NCI-H524 treated with DMSO at 0.1 percent for 48 hours (cell line): ENCODE measurements at places on chromosomes 6 and 20.

- DNase-seq: no peak
Measured at GRCh38 chr6:52337633-52338290, 24.2 kb upstream of the PAQR8 start.

DNA sequence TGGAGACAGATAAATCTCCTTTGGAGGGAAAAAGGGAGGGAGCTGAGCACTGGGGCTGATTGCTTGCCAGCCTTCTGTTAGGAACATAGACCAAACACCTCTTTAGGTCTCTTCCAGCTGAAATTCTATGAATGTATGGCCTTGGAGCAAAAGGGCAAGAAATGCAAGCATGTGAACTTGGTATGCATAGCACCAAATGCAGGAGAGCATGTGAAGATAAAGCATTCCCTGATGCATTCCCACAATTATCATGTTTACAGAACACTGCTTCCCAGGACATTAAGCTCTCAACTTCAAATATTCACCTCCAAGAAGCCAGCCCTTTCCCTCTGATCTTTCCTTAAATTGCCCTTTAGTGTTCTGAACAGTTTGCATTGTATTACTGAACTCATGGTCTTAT, 15.6 kb downstream of the RIPOR2 start:
- DNase-seq: no peak

DNA sequence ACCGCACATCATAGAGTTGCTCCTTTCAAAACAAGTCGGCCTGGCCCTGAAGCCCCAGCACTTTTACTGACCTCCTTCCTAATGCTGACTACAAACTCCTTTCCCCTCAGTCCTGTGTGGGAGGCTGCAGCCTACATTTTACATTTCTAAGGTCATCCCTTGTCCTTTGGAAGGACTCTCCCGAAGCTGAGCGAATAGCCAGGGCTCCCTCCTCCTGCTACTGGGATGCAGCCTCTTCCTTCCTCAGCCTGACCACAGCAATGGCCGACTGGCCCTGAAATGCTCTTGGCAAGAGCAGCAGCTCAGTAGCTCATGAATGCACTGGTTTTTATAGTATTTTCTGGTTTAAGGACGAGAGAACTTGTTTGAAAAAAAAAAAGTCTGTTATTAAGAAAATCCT, 679 bp downstream of the ADGRF5 start:
- DNase-seq: no peak

GRCh38 chr20:39155971-39156370, 193.8 kb downstream of the DHX35 start:
- no peak for DNase-seq

DNA sequence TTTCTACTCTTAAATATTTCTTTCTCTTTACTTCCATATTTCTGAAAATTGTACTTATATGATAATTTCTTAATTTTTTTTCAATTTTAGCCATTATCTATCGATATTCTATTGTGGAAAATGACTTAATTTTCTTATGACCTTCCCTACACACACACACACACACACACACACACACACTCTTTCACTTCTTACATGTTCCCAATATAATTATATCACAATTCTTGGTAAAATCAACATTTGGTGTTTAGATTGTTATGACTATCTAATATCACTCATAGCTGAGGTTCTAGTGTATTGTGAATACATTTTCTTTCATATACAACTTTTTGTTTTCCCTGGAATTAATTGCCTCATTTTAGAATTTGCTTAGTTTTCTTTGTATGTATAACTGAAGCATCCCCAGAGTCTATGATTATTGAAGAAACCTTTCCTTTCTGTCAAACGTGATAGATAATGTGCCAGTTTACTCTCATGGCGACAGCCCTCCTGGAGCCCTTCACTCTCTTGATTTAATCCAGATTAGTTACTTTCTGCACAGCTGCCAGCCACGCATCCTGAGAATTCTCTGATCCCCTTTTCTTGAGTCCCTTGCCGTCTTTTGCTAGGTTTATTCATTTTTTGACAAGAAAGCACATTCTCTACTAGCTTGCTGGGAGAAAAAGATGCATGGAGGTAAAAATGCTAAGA, 63.4 kb downstream of the RNF182 start:
- peak; percentile 32 for DNase-seq

GRCh38 chr20:32976746-32977145, 27.5 kb downstream of the SUN5 start:
- DNase-seq: no peak

DNA sequence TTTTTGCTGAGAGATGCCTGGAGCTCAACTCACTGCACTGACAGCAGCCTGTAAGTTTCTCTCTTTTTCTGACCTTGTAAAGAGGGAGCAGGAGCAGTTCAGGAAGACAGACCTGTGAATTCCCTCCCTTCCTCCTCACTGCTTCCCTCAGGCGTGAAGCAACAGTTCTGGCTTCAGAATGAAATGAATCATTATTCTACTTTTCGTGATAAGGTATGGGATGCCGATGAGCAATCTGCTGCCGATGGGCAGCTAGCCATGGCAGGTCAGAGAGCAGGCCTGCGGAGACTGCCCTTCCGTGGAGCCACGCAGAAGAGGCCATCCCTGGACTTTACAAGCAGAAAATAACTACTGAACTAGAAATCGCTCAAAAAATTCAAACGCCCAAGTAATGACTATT, 426.5 kb upstream of the RNF217 start:
- DNase-seq: no peak

DNA sequence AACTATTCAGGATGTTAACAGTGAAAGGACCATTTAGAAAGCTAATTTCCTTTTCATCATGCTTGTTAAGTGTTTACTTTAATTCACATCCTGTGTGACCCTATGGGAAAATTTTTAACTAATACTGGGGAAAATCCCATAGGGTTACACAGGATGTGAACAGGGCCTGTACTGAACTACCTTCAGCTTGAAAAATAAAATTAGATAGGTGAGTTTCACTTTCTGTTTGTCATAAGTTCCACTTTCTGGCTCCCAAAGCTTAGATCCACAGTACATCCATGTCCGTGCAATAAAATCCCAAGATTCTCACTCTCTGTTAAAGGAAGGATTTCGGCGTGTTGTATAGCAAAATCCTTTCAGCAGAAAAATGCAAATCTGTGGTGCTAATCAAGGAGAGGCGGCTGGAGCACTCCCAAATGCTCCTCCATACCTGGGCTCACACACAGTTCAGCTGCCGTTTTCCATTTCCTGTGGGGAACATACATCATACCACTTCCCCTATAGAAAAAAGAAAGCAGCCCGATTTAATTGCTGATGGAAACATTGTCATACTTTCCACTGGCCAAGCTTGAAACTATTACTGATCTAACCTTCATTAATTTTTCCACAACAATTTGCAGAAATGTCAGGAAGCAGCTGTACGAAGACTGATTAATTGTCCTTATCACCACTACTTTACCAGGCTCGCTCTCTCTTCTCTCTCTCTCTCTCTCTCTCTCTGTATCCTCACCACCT, 125.2 kb downstream of the HIVEP2 start:
- DNase-seq: no peak

GRCh38 chr6:111033628-111034289, 51.9 kb downstream of the RPF2 start:
- DNase-seq: no peak

GRCh38 chr20:63316502-63316921, 23.5 kb downstream of the COL20A1 start:
- no peak for DNase-seq

- DNase-seq: peak; percentile 90
Measured at GRCh38 chr6:70124882-70125545, 177.9 kb downstream of the COL9A1 start.

- no peak for DNase-seq
Measured at GRCh38 chr6:53524455-53524815, 20.5 kb downstream of the GCLC start.

DNA sequence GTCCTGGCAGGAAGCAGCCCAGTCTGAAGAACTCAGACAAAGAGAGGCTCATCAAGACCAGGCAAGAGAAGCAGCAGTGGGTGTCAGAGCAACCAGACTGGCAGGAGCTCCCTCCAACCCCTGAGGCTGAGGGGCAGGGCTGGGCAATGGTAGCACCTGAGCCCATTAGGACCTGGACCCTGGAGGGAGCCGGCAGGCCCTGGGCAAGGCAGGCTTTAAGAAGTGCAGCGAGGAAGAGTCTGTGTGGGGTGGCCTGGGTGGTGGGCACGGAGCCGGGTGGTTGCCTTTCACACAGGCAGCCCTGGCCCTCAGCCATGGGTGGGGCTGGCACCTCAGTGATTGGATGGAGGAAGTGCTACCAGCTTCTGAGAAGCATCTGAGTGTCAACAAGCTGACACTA, 33.1 kb upstream of the IRF4 start:
- no peak for DNase-seq

DNA sequence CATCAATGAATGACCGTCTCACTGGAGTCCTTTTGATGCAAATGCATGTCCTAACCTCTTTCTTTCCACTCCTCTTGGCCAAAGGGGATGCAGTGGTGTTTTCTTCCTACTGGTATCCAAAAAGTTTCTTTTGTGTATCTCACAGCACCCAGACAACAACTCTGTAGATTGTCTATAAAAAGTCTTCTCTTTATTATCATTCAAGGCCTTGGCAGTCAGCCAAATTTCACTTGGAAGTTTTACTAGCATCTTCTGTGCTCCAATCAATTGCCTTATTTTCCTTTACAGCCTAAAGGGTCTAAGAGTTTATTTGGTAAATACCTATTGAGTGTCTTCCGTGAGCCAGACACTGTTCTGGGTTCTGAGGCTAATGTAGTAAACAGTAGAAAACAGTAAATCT, 150.2 kb upstream of the RNF217 start:
- DNase-seq: no peak

DNA sequence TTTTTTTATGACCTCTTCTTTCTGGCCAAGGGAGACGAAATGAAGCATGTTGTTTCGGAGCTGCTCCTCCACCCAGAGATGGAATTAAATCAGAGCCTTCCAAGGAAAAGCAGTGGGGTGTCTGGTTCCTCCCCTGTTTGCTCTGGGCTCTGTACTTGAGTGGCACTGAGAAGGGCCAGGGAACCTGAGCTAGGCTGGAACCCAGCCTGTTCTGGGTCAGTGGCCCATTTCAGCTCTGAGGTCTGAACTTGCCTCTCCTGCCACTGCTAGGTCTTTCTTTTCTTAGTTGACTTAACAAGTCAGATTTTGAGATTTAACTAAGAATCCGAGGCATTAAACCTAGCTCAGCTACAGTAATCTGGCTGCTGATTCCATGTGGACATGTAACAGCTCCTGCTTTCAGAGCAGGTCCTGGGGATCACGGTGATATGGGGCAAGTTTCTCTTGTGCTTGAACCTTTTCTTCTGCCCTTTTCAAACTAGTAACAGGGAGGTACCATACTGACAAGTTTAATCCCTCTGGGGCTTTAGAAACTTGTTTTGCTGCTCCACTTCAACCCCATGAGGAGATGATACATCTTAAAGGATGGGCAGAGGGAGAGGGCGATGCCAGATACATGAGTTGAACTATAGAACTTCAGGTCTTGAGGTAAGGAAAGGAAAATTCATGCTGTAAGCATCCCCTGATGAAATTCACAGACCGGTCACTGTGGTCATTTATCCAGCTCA, 101.1 kb downstream of the SLC24A3 start:
- no peak for DNase-seq

DNA sequence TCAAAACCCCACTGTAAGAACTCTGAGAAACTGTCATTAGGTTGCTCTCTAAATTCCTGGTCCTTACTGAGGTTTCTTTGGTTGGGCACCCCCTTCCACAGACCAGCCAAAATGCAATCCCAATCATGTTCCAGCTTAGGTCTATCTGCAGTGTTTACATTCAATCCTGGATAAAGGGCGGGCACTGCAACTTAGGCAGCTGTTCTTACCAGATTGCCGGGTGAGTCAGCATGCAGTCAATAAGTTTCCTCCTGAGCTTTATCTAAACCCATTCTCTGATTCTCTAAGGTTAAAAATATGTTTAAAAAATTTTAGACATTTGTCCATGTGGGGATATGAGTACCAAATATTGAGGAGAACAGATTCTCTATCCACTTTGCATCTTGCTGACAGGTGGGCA, 197.8 kb downstream of the HAO1 start:
- no peak for DNase-seq

GRCh38 chr6:154682633-154683125, 50.5 kb upstream of the SCAF8 start:
- no peak for DNase-seq

- no peak for DNase-seq
Measured at GRCh38 chr20:62524505-62524911, 48.7 kb upstream of the GATA5 start.

DNA sequence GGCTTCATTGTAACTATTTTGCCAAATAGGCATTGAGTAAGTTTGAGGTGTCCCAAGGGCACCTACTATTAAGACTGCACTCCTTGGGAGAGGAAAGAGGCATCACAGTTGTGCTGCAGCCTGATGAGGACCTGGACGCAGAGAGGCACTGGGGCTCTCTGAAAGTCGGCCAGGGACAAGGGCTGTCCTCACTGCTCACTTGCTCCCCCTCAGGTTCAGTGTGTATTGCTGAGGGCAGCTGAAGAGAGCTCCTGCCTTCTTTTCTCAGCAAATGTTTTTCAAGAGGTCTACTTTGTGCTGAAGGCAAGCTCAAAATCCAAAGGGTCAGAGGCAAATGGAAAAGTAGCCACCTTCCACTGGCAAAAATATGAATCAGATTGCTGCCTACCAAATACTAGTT, 331.8 kb downstream of the RIMS1 start:
- DNase-seq: no peak

DNA sequence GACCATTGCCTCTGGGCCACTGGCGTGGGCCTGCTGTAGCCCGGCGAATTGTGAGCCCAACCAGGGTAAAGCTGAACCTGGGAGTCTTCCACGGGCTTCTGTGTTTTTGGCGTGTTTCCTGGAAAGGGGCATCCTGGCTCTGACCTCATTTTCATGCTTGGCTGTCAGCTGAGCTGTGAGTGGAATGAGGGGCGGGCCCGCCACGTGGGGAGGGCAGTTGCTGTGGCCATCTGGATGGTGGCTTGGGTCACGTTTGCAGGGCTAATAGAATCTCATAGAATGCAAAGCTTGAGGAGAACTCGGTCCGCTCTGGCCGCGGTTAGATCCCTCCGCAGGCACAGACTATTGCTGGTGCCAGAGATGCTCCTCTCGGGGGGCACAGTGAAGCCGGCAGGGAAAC, 263.0 kb downstream of the SMOC2 start:
- no peak for DNase-seq

GRCh38 chr20:9506280-9506821, 8.0 kb upstream of the LAMP5 start:
- DNase-seq: no peak

- no peak for DNase-seq
Measured at GRCh38 chr20:50519036-50519762, 9.0 kb downstream of the PTPN1 start.

GRCh38 chr6:162032620-162033019, 694.9 kb downstream of the PRKN start:
- no peak for DNase-seq

- no peak for DNase-seq
Measured at GRCh38 chr20:12294678-12295077, 377.0 kb downstream of the BTBD3 start.

GRCh38 chr20:21099751-21100577, 6.2 kb downstream of the LINC00237 start:
- DNase-seq: peak; percentile 16

- DNase-seq: no peak
Measured at GRCh38 chr6:138955262-138955661, 32.8 kb downstream of the REPS1 start.

- no peak for DNase-seq
Measured at GRCh38 chr6:33201935-33202334, 1.3 kb downstream of the SLC39A7 start.

- no peak for DNase-seq
Measured at GRCh38 chr6:112485827-112486212, 138.7 kb downstream of the RFPL4B start.
